ENCODE measurements at places on chromosomes 16 and 17.

- no peak for DNase-seq
These were observed 7.4 kb upstream of the NOTUM start for GRCh38 chr17:81968396-81968745.

GRCh38 chr17:13931111-13931526 lies 138.2 kb upstream of the COX10 start:
- no peak for DNase-seq

DNA sequence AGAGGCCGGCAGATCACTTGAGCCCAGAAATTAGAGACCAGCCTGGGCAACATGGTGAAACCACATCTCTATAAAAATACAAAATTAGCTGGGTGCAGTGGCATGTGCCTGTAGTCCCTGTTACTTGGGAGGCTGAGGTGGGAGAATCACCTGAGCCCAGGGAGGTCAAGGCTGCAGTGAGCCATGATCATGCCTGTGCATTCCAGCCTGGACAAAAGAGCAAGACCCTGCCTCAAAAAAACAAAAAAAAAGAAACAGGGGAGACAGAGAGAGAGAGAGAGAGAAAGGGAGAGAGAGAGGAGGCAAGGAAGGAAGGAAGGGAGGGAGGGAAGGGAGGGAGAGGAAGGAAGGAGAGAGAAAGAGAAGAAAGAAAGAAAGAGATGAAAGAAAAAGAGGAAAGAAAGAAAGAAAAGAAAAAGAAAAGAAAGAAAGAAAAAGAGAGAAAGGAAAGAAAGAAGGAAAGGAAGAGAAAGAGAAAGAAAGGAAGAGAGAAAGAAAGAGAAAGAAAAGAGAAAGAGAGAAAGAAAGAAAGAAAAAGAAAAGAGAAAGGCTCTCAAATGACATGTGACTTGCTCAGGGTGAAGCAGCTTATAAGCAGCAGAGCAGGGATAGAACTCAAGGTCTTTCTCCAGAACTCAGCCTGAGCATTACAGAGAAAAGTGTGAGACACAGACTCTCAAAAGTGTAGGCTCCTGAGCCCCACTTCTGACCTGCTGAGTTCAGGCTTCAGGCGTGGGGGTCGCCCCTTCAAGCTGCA lies 15.5 kb downstream of the CX3CL1 start:
- no peak for DNase-seq

DNA sequence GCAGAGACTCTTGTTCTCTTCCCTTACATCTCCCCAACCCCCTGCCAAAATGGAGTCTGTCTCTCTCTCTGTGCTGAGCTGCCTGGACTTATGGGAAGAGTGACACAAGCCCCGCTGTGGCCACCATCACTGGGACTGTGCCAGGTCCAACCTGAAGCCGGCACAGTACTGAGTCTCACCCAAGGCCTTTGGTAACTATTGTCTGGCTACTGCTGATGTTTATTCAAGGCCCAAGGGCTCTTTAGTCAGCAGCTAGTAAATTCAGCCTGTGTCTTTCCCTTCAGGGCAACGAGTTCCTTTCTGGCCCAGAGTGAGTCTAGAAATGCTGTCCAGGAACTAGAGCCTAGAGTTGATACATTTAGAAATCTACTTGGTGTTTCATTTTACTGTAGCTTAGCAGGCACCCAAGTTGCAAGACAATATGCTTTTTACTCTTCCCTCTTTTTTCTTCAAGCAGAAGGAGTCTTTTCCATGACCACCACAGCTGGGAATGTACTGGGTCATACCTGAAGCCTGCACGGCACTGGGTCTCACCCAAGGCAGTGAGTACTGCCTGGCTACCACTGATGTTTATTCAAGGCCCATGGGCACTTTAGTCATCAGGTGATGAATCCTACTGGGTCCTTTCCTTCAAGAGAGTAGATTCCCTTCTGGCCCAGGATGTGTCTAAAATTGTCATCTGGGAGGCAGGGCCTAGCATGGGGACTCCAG lies 17.7 kb downstream of the EFCAB5 start:
- no peak for DNase-seq

DNA sequence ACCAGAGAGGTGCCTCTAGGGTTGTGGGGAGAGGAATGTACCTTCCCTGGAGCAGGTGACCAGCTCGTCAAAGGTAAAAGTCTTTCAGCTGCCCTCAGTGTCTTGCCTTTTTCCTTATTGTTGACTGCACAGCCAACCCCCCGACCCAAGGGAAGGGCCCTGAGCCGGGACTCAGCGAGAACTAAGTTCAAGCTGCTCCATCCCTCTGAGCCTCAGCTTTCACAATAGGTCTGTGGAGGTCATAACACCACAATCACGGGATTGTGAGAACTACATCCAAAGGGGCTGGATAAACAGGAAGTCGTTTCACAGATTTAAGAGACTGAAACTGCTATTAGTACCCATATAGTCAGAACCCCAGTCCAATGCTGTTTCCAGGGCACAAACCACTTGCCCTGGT lies 2.6 kb upstream of the KRT36 start:
- no peak for DNase-seq

- DNase-seq: peak; percentile 4
These were observed 59.5 kb upstream of the IRX3 start for GRCh38 chr16:54346041-54346440.

GRCh38 chr16:85231959-85232358 lies 119.7 kb upstream of the CIBAR2 start:
- no peak for DNase-seq

- DNase-seq: peak; percentile 86
These were observed 1.4 kb upstream of the SPHK1 start for GRCh38 chr17:76382803-76383545.

DNA sequence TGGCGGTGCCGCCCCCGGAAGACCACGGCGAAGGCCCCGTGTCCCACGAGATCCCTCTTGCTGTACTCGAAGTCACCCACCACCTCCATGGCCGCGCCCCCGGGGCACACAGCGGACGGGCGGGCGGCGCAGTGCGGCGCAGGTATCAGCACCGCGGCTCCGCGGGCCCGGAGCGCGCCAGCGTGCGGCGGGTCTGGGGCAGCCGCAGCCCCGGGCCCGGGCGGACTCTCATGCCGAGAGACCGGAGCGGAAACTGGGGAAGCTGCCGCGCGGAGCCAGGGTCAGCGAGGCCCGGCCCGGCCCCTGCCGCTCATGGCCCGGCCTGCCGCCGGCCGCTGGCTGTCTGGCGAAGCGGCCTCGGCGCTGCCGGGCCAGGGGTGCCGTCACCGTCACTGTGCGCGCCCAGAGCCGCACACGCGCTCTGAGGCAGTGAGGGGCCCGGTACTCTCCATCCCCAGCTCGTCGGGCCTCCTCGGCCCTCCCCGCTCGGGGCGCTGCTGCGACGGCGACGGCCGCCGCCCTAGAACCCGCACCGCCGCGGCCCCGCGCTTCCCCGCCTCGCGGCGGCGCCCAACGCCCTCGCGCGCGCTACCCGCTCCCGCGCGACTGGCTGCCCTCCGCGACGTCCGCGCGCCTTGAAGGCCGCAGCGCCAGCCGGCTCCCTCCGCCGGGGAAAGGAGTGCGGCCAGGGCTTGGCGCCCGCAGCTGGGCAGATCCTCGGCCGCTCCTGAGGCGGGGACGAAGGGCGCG lies at the start of gene ULK2:
ULK2 (minus strand) TSS at position 608 of the 750 bp plus-strand sequence; CDS start at position 89, 519 bp downstream.
- peak; percentile 90 for DNase-seq

- DNase-seq: no peak
These were observed 14.4 kb upstream of the EEF2K start for GRCh38 chr16:22191532-22192260.

GRCh38 chr16:470418-470817 lies 45.0 kb downstream of the RAB11FIP3 start:
- no peak for DNase-seq

DNA sequence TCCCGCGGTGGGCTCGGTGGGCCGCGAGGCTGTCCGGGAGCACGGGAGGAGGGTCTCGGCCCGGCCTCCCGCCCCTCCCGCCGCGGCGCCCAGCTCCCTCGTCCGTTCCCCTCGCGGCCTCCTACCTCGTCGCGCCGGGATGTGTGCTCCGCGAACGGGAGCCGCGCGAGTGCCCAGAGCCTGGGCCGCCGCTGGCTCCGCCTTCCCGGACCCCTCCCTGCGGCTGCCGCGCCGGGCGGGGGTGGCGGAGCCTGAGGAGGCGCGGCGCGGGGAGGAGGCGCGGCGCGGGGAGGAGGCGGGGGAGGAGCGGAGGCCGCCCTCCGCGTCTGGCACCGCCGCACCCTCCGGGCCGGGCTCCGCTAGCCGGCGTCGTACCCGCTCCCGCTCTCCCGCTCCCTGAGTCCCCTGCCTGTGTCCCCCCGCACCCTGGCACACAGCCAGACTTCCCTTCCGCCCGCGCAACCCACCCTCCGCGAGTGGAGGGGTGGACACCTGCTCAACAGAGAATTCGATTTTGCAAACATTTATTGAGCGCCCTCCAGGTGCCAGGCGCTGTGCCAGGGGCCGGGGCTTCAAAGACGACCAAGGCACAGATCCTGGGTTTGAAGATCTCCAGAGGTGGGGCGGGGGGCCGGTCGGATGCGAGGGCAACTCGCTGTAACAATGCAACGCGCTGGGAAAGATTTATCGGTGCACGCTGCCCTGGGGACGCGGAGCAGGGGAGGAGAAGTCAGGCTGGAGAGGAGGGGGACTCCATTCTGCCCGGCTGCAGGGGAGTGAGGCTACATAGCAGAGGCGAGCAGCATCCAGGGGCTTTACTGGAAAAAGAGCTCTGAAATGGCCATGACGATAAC lies at the start of gene MPP3:
MPP3 (minus strand) TSS at position 171 of the 854 bp plus-strand sequence. CDS start 1,240 bp downstream, outside the sequence.
- peak; percentile 94 for DNase-seq

- DNase-seq: no peak
These were observed 1981.5 kb downstream of the TP53TG3F start for GRCh38 chr16:35440875-35441274.

GRCh38 chr17:59331929-59332748 lies 684 bp downstream of the YPEL2 start:
- DNase-seq: peak; percentile 70

GRCh38 chr16:13148836-13149235 lies 247.4 kb downstream of the SHISA9 start:
- no peak for DNase-seq

- peak; percentile 10 for DNase-seq
These were observed 36.5 kb downstream of the FA2H start for GRCh38 chr16:74738113-74738541.

GRCh38 chr16:3235856-3236669 lies 1.1 kb upstream of the ZNF200 start:
- no peak for DNase-seq

GRCh38 chr17:38728290-38728831 lies 1.8 kb upstream of the CISD3 start:
- no peak for DNase-seq

- DNase-seq: no peak
These were observed 150.1 kb downstream of the IRF8 start for GRCh38 chr16:86048882-86049585.
